Globus pallidus (tissue), 1 donor: ENCODE measurements at places on chromosomes 5 and 9.
A peak's percentile ranks its signal among the peaks of the same experiment; 100 is the strongest.

DNA sequence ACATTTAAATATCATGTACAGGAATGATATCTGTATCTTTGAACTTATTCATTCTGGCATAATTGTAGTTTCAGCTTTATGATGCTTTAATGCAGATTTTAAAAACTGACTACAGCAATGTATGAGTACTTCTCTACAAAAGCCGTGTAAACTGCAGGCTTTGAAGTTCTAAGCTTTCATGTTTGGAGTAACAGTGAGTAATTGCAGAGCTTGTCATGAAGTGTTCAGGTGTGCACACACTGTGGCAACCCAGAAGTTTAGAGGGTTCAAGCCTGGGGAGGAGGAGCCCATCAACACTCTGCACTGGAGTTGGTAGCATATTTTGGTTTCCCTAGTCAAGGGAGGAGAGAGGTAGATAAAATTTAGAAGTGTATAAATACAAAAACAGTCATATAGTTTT, 130.9 kb downstream of the CD180 start:
- no peak for DNase-seq

GRCh38 chr5:143775258-143775657, 36.7 kb upstream of the HMHB1 start:
- DNase-seq, result no peak

DNA sequence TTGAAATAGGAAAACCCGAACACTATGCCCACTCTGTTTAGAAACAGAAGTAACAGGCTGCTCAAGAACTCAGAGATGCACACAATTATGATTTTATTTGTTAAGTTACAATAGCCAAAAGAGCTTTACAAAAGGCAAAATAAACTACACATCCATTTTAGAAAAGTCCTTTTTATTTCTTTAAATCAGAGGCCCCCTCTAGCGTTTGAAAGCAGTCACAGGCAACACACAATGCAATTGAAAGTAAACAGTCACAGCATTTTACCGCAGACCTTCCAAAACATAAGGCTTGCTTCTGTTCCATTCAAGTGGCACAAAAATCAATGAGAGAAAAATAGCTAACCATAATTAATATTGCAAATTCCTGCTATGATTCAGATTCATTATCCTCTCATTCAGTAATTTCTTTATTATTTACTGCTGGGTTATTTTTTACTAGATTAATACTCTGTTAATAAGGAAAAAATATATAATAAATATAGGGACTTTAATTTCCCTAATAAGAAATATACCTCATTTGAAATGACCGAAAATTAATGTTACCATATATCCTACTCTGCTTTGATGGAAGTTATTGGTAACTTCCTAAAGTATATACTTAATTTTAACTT, 78.3 kb downstream of the CEP120 start:
- DNase-seq, result peak; percentile 49

DNA sequence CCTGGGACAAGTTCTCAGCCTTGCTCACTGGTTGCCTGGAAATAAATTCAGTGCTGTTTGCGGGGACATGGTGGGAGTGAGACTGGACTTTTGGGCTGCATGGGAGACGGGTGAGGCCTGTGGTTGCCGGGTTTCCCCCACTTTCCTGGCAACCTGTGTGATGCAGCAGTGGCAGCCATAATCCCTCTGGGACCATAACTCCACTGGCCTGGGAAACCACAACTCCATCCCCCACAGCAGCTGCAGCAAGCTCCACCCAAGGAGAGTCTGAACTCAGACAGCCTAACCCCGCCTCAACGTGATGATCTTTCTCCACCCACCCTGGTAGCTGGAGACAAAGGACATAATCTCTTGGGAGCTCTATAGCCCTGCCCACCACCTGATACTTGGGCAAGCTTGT, 349.9 kb downstream of the PIK3R1 start:
- no peak for DNase-seq

GRCh38 chr5:116616876-116617275, 42.3 kb upstream of the SEMA6A start:
- no peak for DNase-seq
